ENCODE measurements at places on chromosomes 1 and 21. TPM values are rescaled to one million over a fixed set of nuclear protein-coding genes. Genes with fewer than 3 reads are reported as not detected.
A peak's percentile ranks its signal among the peaks of the same experiment; 100 is the strongest.

DNA sequence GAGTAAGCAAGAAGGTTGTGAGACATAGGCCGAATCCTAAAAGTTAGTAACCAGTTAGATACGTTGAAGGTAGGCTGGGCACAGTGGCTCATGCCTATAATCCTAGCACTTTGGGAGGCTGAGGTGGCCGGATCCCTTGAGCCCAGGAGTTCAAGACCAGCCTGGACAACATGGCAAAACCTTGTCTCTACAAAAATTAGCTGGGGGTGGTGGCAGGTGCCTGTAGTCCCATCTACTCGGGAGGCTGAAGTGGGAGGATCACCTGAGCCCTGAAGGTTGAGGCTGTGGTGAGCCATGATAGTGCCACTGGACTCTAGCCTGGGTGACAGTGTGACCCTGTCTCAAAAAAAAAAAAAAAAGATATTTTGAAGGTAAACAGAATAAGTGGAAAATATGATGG is 1.5 kb upstream of the PARP1 start:
- no peak overlapping the region for H3K4me3 ChIP-seq
- no peak overlapping the region for H3K27ac ChIP-seq
- H3K27me3 ChIP-seq = no peaks in the 10 kb centered on the region
- DNase-seq = no peak
- H3K36me3 ChIP-seq = no peaks in the 10 kb centered on the region

DNA sequence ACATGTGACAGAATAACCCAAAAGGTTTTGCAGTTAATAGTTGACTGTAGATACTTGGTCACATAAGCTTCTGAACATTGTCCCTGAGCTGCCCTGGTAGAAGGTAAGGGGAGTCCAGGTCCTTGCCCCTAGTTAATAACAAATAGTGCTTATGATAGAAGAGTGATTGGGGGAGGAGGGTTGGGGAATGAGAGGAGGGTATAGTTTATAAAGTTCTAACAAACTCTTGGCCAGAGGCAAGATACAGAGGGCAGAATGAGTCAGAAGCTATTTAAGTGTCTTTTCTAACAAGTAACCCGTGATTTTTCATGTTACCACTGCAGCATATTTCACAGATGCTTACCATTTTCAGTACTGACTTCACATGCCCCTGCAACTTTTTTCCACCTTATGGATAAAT is 26.7 kb upstream of the MYOCOS start:
- no peaks in the 10 kb centered on the region for H3K27me3 ChIP-seq
- DNase-seq = peak; percentile 66
- H3K27ac ChIP-seq = no peak overlapping the region
- no peak overlapping the region for H3K4me3 ChIP-seq
- H3K36me3 ChIP-seq = peaks cover 22% of the 10 kb centered on the region

DNA sequence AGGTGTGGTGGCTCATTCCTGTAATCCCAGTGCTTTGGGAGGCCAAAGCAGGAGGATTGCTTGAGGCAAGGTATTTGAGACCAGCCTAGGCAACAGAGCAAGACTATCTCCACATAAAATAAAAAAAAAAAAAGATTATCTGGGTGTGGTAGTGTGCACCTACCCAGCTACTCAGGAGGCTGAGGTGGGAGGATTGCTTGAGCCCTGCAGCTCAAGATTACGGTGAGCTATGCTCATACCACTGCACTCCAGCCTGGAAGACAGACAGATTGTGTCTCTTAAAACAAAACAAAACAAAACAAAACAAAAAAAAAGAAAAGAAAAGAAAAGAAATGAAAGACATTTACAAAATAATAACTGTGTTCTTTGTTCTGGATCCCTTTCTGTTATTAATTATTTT is 6.1 kb upstream of the TLCD4 start:
- H3K4me3 ChIP-seq = no peak overlapping the region
- no peak overlapping the region for H3K27ac ChIP-seq
- no peaks in the 10 kb centered on the region for H3K36me3 ChIP-seq
- DNase-seq = no peak
- H3K27me3 ChIP-seq = no peaks in the 10 kb centered on the region
- no peaks in the 10 kb centered on the region for H3K4me1 ChIP-seq

GRCh38 chr1:108961198-108961597 is 2.1 kb downstream of the CLCC1 start:
- no peak for DNase-seq
- H3K36me3 ChIP-seq = no peaks in the 10 kb centered on the region
- H3K27me3 ChIP-seq = no peaks in the 10 kb centered on the region

The OR10Z1 gene
- not detected for total RNA-seq

The DENND2C gene
- 3.2 TPM for total RNA-seq

The TCHH gene
- 0.86 TPM for total RNA-seq

- no peaks in the 10 kb centered on the region for H3K4me1 ChIP-seq
- H3K4me3 ChIP-seq = no peak overlapping the region
- DNase-seq = no peak
- H3K36me3 ChIP-seq = no peaks in the 10 kb centered on the region
- H3K27me3 ChIP-seq = peaks cover 22% of the 10 kb centered on the region
These were observed 7.4 kb upstream of the LRRN2 start for GRCh38 chr1:204692841-204693356.

The CD34 gene
- 0.29 TPM for total RNA-seq

GRCh38 chr1:174923820-174924219 is 75.9 kb upstream of the CACYBP start:
- no peak for DNase-seq
- no peak overlapping the region for H3K4me3 ChIP-seq
- H3K4me1 ChIP-seq = no peaks in the 10 kb centered on the region
- no peaks in the 10 kb centered on the region for H3K36me3 ChIP-seq
- H3K27me3 ChIP-seq = no peaks in the 10 kb centered on the region

GRCh38 chr1:67679691-67680090 is 5.3 kb upstream of the GADD45A start:
- no peak overlapping the region for H3K4me3 ChIP-seq
- H3K36me3 ChIP-seq = no peaks in the 10 kb centered on the region
- H3K27me3 ChIP-seq = no peaks in the 10 kb centered on the region
- H3K27ac ChIP-seq = no peak overlapping the region

- DNase-seq = peak; percentile 71
- no peaks in the 10 kb centered on the region for H3K27me3 ChIP-seq
- peaks cover 1% of the 10 kb centered on the region for H3K4me1 ChIP-seq
- no peaks in the 10 kb centered on the region for H3K36me3 ChIP-seq
These were observed 212.3 kb downstream of the KAZN start for GRCh38 chr1:14810595-14811361.

- H3K27ac ChIP-seq = no peak overlapping the region
- no peak for DNase-seq
- H3K27me3 ChIP-seq = no peaks in the 10 kb centered on the region
These were observed 87.1 kb downstream of the DAB1 start for GRCh38 chr1:57336793-57337192.

GRCh38 chr1:116260621-116261020 is 112.4 kb upstream of the ATP1A1 start:
- H3K4me1 ChIP-seq = no peaks in the 10 kb centered on the region
- no peak for DNase-seq
- H3K36me3 ChIP-seq = no peaks in the 10 kb centered on the region
- no peak overlapping the region for H3K27ac ChIP-seq
- peaks cover 2% of the 10 kb centered on the region for H3K27me3 ChIP-seq

GRCh38 chr1:85027242-85027983 is 20.9 kb downstream of the MCOLN3 start:
- H3K27ac ChIP-seq = no peak overlapping the region
- peaks cover 2% of the 10 kb centered on the region for H3K27me3 ChIP-seq
- no peak overlapping the region for H3K4me3 ChIP-seq
- H3K36me3 ChIP-seq = no peaks in the 10 kb centered on the region
- no peak for DNase-seq
- H3K4me1 ChIP-seq = no peaks in the 10 kb centered on the region

GRCh38 chr1:67748630-67749029 is 63.6 kb downstream of the GADD45A start:
- peaks cover 55% of the 10 kb centered on the region for H3K4me1 ChIP-seq
- peak overlapping the region; percentile 90 for H3K27ac ChIP-seq
- H3K36me3 ChIP-seq = no peaks in the 10 kb centered on the region
- DNase-seq = peak; percentile 84

The CRYAA gene
- total RNA-seq = not detected

- peaks cover 17% of the 10 kb centered on the region for H3K36me3 ChIP-seq
- no peak overlapping the region for H3K4me3 ChIP-seq
- H3K4me1 ChIP-seq = no peaks in the 10 kb centered on the region
- DNase-seq = no peak
These were observed 35.2 kb downstream of the SLC45A1 start for GRCh38 chr1:8352886-8353785.

The LMX1A gene
- not detected for total RNA-seq

GRCh38 chr1:94539496-94539895 is 2.1 kb downstream of the F3 start:
- peaks cover 35% of the 10 kb centered on the region for H3K36me3 ChIP-seq
- peak overlapping the region; percentile 70 for H3K27ac ChIP-seq
- H3K4me3 ChIP-seq = peak overlapping the region; percentile 93
- H3K27me3 ChIP-seq = no peaks in the 10 kb centered on the region

The CELA2A gene
- total RNA-seq = not detected

The OR2L8 gene
- not detected for total RNA-seq

The S100A5 gene
- total RNA-seq = not detected

The PTAFR gene
- 0.24 TPM for total RNA-seq

The PKLR gene
- total RNA-seq = not detected

The AMY1C gene
- not detected for total RNA-seq

DNA sequence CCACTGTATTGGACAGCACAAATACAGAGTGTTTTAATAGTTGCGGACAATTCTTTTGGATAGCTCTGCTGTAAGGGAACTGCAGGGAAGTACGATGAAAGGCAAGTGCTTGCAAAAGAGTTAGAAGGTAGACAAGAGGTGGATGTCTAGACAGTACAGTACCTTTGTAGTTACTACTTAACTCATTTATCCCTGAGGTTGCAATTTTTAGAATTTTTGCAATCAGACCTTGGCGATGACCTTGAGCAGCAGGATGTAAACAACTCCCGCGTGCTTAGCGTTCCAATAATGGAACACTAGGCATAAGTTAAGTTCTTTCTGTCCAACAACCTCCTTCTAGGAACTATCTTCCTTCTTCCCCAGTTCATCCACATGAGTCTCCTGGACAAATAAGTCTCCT is 1.9 kb upstream of the SYT14 start:
- no peak overlapping the region for H3K4me3 ChIP-seq
- H3K4me1 ChIP-seq = no peaks in the 10 kb centered on the region
- no peak for DNase-seq
- no peak overlapping the region for H3K27ac ChIP-seq

DNA sequence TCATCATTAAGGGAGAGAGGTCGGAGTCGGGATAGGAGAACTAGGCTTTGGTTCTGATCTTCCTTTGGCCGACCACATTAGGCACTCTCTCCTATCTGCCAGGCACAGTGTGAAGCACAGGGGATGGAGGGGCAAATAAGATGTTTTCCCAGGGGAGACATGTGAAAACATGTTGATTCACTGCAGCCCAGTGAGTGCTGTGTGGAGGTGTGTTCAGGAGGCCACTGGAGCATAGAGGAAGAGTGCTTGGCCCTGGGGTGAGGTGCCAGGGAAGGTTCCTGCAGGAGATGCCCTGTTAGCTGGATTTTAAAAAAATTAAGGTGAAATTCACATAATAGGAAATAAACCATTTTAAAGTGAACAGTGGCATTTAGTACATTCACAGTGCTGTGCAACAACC is 3.7 kb downstream of the VANGL2 start:
- peaks cover 24% of the 10 kb centered on the region for H3K4me1 ChIP-seq
- H3K36me3 ChIP-seq = no peaks in the 10 kb centered on the region
- no peak overlapping the region for H3K27ac ChIP-seq
- H3K27me3 ChIP-seq = no peaks in the 10 kb centered on the region
- H3K4me3 ChIP-seq = no peak overlapping the region

- H3K4me1 ChIP-seq = no peaks in the 10 kb centered on the region
- H3K4me3 ChIP-seq = no peak overlapping the region
- H3K27me3 ChIP-seq = no peaks in the 10 kb centered on the region
- no peak for DNase-seq
- no peaks in the 10 kb centered on the region for H3K36me3 ChIP-seq
- H3K27ac ChIP-seq = no peak overlapping the region
These were observed 537.7 kb upstream of the PTBP2 start for GRCh38 chr1:96183928-96184327.

The CD2 gene
- 0.14 TPM for total RNA-seq

GRCh38 chr1:151681923-151682322 is 34.7 kb downstream of the CELF3 start:
- DNase-seq = peak; percentile 5
- H3K27me3 ChIP-seq = no peaks in the 10 kb centered on the region
- no peaks in the 10 kb centered on the region for H3K36me3 ChIP-seq
- H3K4me1 ChIP-seq = peaks cover 22% of the 10 kb centered on the region

- H3K27ac ChIP-seq = no peak overlapping the region
- H3K4me3 ChIP-seq = no peak overlapping the region
- no peaks in the 10 kb centered on the region for H3K27me3 ChIP-seq
- H3K36me3 ChIP-seq = no peaks in the 10 kb centered on the region
These were observed 48.9 kb downstream of the PHC2 start for GRCh38 chr1:33381977-33382376.

The OR2AK2 gene
- not detected for total RNA-seq

The SEC16B gene
- 4.2 TPM for total RNA-seq

Measured in astrocyte (in vitro differentiated cells and primary cell).